Activated CD4-positive, alpha-beta T cell treated with anti-CD3 and anti-CD28 coated beads for 1 hour (primary cell): ENCODE measurements at places on chromosomes 13 and 19.

DNA sequence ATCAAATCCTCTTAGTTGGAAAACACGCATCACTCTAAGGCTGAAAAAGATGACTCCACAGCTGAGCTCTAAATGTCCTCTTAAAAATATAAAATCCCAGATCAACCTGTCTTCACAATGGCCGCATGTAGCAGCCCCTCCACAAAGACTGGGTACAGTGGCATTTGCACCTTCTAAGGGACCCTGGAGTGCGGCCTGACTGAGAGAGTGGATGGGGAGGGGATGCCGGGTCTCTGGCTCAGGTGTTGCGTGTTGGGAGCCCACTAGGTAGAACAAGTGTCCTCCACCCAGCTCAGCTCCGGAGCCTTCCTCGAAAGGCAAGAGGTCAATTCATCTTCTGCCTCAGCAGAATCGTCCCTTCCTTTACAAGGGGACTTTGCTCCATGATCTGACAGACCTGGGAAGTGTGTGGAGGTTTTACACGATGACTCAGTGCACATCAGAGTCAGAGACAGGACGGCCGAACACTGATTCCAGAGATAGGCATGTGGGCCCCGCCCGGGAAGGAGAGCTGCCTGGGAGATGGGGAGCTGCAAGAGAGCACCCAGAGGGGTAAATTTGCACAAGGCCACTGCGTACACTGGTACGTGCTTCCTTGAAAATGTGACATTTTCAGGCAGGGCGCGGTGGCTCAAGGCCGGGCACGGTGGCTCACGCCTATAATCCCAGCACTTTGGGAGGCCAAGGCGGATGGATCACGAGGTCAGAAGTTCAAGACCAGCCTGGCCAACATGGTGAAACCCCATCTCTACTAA lies 23.5 kb upstream of the SLC15A1 start:
- DNase-seq: no peak

GRCh38 chr13:99907627-99908026 lies 63.9 kb downstream of the ZIC5 start:
- DNase-seq: no peak

GRCh38 chr19:1214862-1215731 lies 9.5 kb downstream of the STK11 start:
- no peak for DNase-seq

- DNase-seq: no peak
These were observed 4.3 kb downstream of the RUVBL2 start for GRCh38 chr19:48997972-48998371.

GRCh38 chr13:77815330-77815729 lies 103.3 kb downstream of the EDNRB start:
- no peak for DNase-seq

DNA sequence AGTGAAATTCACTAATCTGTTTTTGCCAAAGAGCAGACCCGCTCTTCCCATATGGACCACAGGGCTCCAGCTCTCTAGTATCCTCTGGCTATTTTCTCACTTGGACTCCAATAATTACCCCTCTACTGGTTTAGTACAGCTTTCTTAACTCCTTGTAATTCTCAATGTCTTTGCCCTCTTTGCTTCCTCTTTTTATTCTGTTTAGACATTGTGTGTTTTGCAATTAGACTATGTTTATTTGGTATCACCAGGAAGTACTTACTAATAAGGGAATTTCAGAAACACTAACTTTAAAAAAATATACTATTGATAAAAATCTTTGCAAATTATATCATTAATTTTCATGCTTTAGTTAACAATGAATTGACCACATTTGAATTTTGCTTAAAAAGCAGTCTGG lies 111.6 kb upstream of the OBI1 start:
- DNase-seq: no peak

DNA sequence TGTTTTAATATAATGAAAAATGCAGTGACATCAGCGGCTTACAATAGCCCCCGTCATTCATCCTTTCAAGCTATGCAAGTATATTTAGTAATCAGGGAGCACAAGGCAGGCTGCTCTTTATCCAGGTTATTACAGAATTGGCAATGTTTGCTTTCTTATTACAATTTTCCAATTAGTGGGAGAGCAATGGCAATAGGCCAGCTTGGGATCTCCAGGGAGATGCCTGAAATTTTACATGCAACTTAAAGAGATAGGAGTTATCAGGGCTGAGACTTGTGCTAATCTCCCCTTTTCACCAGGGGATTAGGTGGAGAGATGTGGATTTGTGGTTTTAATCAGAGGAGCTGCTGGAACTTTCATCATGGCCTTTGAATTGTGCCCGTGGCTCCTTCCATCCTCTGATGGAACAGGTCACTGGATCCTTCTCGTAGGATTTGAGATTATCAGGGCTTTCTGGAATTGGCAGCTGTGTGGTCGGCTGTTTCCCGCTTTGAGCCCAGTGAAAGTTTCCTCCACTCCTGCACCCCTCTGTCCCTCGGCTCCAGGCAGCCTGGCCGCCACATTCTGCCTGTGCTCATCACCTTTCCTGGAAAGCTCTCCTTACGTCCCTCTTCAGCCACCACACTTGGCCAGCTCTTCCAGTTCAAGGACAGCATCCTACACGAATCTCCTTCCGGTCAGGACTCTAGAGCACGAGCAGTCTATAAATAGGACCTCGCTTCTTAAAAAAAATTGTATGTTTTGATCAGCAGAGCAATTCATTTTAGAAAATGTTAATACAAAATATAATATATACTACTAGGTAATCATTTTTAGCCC lies 47.0 kb downstream of the CBY2 start:
- DNase-seq: no peak

GRCh38 chr13:52393572-52394357 lies 12.2 kb downstream of the THSD1 start:
- no peak for DNase-seq

DNA sequence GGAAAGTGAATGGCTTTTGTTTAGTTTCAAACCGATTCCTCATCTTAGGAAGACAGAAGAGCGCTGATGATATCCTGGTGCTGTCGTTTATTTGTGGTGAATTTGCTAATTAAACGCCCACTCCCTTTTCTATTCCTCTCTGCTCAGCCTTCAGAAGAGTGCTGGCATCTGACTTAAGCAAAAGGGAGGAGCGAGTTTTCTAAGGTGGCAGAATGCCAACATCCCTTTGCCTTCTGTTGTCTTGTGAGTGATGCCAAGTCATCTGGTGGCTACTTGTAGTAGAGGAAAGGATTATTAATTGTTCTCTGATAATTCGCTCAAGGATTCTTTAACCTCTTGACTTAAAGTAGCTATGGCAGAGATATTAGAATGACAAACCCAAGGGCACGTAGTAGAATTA lies 68.1 kb downstream of the ERCC5 start:
- no peak for DNase-seq

DNA sequence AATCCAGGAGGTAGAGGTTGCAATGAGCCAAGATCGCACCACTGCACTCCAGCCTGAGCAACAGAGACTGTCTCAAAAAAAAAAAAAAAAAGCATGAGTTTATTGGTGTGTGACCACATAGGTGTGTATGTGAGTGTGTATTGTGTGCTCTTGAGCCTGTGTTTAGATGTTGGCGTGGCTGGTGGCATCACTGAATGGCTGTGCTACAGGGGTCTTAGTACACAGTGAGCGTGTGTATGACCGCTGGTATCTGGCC lies 2.5 kb downstream of the SLC1A5 start:
- no peak for DNase-seq

GRCh38 chr13:43266936-43267615 lies 243.7 kb downstream of the DNAJC15 start:
- DNase-seq: no peak

DNA sequence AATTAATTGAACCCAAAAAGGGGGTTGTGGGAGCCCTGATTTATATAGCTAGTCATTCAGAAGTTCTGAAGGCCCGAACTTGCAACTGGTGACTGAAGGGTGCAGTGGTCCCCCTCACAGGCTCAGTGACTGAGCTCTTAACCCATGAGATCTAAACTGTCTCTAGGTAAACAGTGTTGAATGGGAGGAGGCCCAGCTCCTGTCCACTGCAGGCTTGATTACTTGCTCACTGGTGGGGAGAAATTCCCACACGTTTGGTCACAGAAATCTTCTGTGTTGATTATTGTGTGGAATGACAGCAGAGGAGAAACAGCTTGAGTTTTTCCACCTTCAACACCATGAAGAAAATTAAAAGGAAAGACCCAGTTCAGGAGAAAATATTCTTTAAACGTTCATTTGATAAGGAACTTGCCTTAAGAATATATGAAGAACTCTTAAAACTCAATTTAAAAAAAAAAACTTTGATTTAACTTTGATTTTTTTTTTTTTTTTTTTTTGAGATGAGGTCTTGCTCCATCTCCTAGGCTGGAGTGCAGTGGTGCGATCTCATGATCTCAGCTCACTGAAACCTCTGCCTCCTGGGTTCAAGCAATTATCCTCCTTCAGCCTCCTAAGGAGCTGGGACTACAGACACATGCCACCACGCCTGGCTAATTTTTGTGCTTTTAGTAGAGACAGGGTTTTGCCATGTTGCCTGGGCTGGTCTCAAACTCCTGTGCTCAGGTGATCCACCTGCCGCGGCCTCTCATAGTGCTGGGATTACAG lies 249.3 kb downstream of the UQCRFS1 start:
- no peak for DNase-seq

GRCh38 chr13:39521701-39522100 lies 81.3 kb downstream of the LHFPL6 start:
- DNase-seq: no peak

DNA sequence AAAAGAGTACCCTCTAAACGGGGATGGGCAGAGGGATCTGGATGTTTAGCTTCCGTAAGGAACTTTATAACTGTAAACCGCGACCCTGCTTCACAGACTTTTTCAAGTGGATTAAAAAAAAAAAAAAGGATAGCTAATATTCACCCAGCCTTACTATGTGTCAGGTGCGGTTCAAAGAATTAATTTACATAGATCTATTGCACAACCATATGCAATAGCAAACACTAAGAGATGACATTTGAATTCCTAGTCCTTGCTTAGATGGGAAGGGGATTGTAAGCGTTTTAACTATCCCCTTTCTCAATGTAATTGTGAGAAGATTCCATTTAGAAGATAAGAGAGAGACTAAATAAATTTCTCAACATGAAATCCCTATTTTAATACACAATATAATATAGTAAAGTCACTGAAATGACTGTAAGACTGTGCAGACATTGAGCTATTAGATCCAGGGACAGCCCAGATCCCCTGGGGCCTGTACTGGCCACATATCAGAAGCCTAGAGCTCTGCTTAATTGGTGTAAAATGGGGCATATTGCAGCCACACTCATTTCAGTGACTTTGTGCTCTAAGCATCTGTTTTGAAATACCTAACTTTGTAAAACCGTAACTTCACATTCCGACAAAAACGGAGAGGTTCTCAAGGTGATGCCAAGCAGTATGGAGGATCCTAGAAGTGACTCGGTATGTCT lies 13.6 kb downstream of the LATS2 start:
- DNase-seq: no peak

DNA sequence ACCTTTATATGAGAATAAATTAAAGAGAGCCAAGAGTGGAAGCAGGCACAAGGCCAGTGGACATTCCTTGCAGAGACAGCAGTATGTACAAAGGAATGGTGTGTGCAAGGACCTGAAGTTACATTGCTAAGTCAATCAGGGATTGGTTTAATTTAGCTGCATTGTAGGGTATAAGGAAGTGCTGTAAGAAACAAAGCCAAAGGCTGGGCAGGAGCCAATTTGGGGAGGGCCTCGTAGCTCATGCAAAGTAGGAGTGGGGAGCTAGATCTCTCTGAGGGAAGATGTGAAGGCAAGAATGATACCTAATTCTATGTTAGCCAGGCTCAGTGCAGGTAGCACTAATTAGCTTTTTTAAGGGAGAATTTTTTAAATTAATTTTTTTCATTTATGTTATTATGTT lies 76.7 kb downstream of the SLAIN1 start:
- DNase-seq: no peak

DNA sequence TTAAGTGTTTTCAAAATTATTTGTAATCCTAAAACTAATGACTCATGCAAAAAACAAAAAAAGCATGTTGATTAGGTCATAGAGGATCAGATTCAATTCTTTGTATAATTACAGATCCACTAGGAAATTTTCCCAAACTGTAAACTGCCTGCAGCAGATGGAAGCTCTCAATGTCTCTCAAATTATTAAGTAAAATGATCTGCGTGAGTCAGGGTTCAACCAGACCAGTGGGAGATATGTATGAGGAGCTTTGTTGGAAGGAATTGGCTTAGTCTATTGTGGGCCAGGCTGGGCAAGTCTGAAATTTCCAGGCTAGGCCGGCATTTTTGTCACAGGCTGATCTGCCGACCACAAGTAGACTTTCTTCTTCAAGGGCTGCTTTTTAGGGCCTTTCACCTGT lies 14.4 kb upstream of the SACS start:
- no peak for DNase-seq

DNA sequence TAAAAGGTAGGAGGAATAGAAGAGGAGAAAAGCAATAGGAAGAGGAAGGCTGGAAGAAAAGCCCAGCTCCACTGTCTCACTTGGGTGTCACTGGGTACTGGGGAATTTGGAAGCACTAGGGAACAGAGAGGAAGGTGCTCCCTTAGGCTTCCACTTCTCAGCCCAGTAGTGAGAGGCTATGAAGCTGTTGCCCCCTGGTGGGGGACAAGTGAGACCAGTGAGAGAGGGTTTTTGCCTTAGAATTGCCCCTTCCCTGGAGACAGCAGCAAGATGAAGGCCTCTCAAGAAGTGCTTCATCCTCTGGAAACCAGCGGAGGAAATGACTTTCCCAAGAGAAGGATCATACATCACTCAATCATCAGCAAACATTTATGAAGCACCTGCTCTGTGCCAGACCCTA lies 4.7 kb upstream of the ZNF606 start:
- DNase-seq: no peak

GRCh38 chr13:50512474-50513299 lies 330.8 kb downstream of the DLEU7 start:
- DNase-seq: no peak

DNA sequence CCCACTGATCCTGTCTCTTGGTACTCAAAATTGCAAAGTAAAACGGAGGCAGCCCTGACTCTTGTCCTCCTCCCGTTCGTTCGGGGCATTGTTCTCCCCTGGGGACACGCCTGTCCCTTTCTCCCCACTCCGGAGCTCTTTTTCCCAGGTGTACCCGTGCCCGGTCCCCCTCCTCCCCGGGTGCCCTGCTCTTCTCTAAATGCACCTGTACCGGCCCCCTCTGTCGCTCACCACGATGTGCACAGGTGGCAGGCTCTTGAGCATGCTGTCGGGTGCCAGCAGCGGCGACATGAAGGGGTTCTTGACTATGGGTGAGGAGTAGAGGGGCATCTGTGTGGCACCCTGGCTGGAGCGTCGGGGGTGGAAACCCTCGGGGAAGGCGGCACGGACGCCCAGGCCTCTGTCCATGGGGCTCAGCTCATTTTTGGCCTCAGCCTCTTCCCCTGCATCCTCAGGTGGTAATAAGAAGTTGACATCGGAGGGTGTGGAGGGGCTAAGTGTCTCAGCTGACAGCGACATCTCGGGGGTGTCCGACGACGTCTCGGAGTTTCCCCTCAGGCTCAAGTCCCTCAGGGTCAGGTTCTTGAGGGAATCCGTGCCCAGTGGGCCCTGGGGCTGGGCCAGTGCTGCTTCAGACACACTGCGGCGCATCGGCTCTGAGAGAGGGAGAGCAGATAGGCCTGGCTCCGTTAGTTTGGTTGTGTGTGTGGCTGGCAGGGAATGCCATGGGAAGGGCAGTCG lies 12.4 kb upstream of the CNFN start:
- no peak for DNase-seq

- DNase-seq: no peak
These were observed at the start of gene GAS6 for GRCh38 chr13:113863524-113864272. Gene GAS6 (minus strand): TSS chr13:113864076. CDS start chr13:113863920, 156 bp downstream.
